NCI-H1105 (cell line): ENCODE measurements at places on chromosomes 2 and 18.

GRCh38 chr2:236691799-236692167, 122.2 kb downstream of the ACKR3 start:
- DNase-seq = no peak

GRCh38 chr2:174485788-174486562, 854 bp downstream of the GPR155 start:
- peak; percentile 17 for DNase-seq

GRCh38 chr2:224287531-224287930, 114.4 kb downstream of the FAM124B start:
- DNase-seq = no peak

- no peak for DNase-seq
Measured at GRCh38 chr2:100292022-100292580, 30.2 kb downstream of the LONRF2 start.

DNA sequence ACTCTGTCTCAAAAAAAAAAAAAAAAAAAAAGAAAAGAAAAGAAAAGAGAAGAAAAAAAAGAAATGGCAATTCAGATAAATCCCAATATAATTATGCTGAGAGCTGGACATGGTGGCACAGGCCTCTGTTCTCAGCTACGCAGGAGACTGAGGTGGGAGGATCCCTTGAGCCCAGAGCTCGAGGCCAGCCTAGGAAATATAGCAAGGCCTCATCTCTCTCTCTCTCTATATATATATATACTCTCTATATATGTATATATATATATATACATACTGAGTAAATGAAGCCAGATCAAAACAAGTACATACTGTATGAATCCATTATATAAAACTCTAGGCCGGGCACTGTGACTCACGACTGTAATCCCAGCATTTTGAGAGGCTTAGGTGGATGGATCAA, 30.6 kb upstream of the MYCN start:
- no peak for DNase-seq

GRCh38 chr18:43887491-43887890, 610.2 kb upstream of the SYT4 start:
- no peak for DNase-seq

- DNase-seq = no peak
Measured at GRCh38 chr2:96538487-96539214, 2.1 kb downstream of the ARID5A start.

DNA sequence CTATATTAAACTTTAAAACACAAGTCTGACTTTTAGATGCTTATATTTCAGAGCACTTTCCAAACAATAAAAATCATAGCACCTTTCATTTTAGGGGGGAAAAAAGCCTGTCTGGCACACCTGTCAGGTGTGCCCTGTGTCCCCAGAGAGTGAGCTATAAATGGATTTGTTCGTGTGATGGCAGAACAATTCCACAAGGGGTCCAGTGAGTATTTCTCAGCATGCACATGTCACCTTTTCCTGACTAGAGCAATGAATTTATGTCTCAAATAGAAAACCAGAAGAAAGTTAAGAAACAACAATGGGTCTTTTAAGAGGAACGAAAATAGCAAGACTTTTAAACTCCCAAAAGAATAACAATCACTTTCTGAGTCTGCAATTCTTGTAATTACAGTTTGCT, 55.9 kb downstream of the ACVR1C start:
- DNase-seq = no peak

DNA sequence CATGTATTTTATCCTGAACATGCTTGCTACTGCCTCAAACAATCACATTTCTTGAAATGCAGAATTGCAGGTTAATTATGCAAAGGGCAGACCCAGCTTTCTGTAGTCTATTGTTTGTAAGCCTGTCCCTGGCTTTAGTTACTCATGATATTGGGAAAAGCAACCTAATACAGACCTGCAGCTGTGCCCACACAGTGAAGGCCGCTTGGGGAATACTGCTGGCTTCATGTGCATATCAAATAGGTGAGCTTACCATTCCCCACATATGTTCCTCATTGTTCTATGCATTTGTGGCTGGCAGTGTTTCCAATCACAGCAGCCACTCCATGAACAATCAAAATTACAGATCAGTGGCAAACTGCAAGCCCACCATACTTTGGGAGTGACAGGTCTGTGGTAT, 186.3 kb downstream of the TMEM163 start:
- DNase-seq = no peak

DNA sequence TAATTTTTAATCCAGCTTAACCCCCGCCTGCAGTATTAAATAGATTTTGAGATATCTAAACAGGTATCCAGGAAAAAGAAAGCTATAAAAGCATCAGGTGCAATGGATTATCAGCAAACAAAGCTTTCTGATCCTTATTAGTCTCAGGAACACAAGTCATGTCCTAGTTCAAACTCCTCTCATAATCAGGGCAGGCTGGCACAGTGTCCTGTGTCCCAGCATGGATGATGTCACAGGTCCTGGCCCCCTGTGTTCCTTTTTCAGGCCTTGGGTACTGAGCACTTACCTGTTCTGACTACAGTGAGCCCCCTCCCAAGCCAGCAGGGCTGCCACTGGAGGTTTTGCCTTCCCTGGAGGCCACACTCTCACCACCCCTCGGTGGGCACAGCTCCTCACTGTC, 19.5 kb upstream of the MRO start:
- DNase-seq = no peak

DNA sequence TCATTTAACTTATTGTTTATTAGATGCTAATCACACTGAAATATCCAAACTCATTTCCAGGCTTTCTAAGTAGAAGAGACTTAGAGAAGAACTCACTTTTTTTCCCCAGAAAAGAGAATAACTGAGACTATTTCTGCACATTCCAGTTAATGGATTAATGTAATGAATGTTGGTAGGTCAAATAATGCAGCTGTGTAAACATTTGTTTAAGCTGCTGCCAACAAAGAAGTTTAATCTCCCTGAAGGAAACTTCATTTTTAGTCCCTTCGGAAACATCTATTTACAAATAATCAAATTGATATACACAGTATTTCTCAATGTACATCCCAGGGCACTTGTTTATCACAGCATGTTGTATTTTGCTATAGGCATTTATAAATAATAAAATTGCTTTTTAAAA, 126.9 kb downstream of the KCNS3 start:
- DNase-seq = no peak

- DNase-seq = no peak
Measured at GRCh38 chr2:8215159-8215863, 466.5 kb upstream of the ID2 start.

DNA sequence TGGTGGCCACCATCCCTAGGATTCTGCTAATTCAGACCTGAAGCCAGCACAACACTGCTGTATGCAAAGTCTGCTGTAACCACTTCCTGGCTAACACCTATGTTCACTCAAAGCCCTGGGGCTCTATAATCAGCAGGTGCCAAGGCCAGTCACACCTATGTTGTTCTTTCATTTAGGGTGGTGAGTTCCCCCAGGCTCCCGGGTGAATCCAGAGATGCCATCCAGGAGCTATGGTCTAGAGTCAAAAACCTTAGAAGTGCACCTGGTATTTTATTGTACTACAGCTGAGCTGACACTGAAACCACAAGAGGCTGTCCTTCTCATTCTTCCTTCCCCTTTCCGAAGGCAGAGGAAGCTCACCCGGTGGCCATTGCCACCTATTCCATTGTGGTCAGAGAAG, 46.2 kb upstream of the CCDC141 start:
- DNase-seq = no peak

DNA sequence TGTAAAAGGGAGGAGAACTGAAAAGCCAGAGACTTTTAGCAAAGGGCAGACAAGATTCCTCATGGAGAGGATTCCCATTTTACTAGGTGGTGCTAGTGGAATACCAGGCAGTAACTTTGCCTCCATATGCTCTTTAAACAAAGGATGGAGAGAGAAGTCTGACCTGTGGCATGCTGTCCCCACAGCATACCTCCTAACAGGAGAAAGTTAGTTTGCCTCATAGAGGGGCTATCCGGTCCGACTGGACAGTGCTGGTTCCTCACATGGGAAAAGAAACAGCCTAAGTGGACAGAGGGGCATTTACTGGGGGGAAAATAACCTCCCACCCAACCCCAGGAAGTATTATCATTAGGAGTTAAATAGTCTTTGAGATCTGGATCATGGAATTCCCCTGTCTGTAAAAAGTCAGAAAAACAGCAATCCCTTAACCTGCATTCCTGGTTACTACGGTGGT, 31.6 kb upstream of the GMCL1 start:
- no peak for DNase-seq
